Heart left ventricle (tissue), 16 donors: ENCODE measurements at places on chromosomes 1 and 21. TPM values are rescaled to one million over a fixed set of nuclear protein-coding genes. Genes with fewer than 3 reads are reported as not detected.

DNA sequence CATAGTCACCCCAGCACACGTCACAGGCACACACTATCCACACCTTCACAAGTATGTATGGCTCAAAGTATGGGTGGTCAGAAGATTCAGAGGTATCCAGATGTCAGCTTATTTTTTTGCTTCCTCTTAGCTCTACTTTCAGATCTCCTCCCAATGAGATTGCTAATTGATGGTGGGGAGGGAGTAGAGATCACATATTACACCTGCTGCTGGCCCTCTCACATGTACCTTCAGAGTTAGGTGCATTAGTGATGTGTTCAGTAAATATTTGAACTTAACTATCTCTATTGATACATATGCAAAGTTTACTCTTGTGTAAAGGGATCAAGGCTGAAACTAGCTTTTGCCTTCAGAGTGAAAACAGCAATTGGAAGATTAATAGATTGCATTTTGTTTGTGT lies 262.6 kb downstream of the PCP4 start:
- peaks cover under 1% of the 10 kb centered on the region for H3K27me3 ChIP-seq
- H3K36me3 ChIP-seq: no peaks in the 10 kb centered on the region
- no peak for DNase-seq
- no peaks in the 10 kb centered on the region for H3K4me1 ChIP-seq
- H3K4me3 ChIP-seq: no peak overlapping the region

DNA sequence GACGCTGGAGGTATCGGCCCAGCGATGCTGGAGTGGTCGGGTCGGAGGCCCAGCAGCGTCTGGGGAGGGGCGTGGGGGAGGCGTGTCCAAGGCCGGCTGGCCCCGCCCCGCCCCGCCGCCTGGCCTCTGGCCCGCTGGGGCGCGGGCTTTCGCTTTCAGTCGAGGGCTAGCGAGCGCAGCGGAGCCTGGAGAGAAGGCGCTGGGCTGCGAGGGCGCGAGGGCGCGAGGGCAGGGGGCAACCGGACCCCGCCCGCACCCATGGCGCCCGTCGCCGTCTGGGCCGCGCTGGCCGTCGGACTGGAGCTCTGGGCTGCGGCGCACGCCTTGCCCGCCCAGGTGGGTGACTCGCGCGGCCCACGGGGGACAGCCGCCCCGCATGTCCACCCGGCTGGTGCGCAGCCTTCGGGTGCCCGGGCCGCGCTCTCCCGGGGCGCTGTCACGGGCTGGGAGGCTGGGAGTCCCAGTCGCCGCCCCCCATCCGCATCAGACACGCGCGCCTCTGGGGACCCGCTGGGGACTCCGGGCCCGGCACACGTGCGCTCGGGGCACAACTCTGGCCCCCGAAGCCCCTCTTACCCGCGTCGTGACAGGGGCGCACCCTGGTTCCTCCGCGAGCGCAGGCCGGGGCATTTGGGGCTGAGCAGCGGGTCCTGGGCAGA lies at the start of gene TNFRSF1B:
TSS of gene TNFRSF1B (plus strand) at position 158 of the 659 bp plus-strand sequence. CDS start at position 259, 101 bp downstream.
- peaks cover 38% of the 10 kb centered on the region for H3K4me1 ChIP-seq
- DNase-seq: peak; percentile 85
- H3K36me3 ChIP-seq: no peaks in the 10 kb centered on the region
- H3K4me3 ChIP-seq: peak within 1 kb of the TSS; percentile 99
- H3K27me3 ChIP-seq: no peaks in the 10 kb centered on the region

- H3K27ac ChIP-seq: no peak overlapping the region
- no peak overlapping the region for H3K4me3 ChIP-seq
- no peaks in the 10 kb centered on the region for H3K36me3 ChIP-seq
- H3K27me3 ChIP-seq: no peaks in the 10 kb centered on the region
Observed at GRCh38 chr1:59516881-59517280, 220.0 kb downstream of the FGGY start.

- H3K4me3 ChIP-seq: no peak overlapping the region
- no peak for DNase-seq
- no peaks in the 10 kb centered on the region for H3K27me3 ChIP-seq
- H3K4me1 ChIP-seq: no peaks in the 10 kb centered on the region
Observed at GRCh38 chr1:222266223-222267196, 281.4 kb downstream of the HHIPL2 start.

GRCh38 chr1:197469620-197470210 lies 201.7 kb downstream of the CRB1 start:
- H3K27ac ChIP-seq: no peak overlapping the region
- no peak overlapping the region for H3K4me3 ChIP-seq
- H3K36me3 ChIP-seq: no peaks in the 10 kb centered on the region
- H3K27me3 ChIP-seq: no peaks in the 10 kb centered on the region

- DNase-seq: no peak
- H3K36me3 ChIP-seq: no peaks in the 10 kb centered on the region
- no peaks in the 10 kb centered on the region for H3K4me1 ChIP-seq
- H3K27ac ChIP-seq: no peak overlapping the region
- no peaks in the 10 kb centered on the region for H3K27me3 ChIP-seq
- no peak overlapping the region for H3K4me3 ChIP-seq
Observed at GRCh38 chr1:239558559-239558958, 172.2 kb downstream of the CHRM3 start.

GRCh38 chr1:200512191-200512590 lies 102.4 kb upstream of the ZNF281 start:
- no peaks in the 10 kb centered on the region for H3K4me1 ChIP-seq
- H3K27me3 ChIP-seq: no peaks in the 10 kb centered on the region
- no peaks in the 10 kb centered on the region for H3K36me3 ChIP-seq
- H3K4me3 ChIP-seq: no peak overlapping the region

DNA sequence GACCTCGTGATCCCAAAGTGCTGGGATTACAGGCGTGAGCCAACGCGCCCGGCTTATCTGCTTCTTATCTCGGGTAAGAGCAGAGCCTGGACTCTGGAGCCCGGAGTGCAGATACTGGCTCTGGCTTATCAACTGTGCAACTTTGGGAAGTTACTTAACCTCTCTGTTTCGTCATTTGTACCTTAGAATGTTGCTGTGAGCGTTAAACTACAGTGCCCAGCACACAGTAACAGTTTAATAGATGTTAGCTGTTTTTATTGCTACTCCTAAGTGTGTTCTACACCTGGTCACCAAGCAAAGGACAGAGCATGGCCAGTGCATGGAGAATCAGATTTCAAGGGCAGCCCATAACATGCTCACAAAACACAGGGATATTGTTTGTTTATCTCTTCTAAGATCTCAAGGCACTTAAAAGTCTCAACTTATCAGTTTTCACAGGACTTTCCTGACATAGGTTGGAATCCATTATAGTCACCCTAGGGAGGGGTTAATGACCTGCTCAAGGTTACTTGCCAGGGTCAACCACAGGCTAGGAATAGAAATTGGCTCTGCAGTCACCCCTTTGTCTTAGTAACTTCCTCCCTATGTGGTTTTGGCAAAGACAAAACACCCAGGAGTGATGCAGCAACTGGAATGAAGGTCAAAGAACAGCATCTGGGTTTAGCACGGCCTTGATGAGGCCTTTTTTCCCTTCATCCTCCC lies 22.5 kb upstream of the SRP9 start:
- H3K4me1 ChIP-seq: peaks cover 45% of the 10 kb centered on the region
- H3K27me3 ChIP-seq: no peaks in the 10 kb centered on the region
- H3K36me3 ChIP-seq: no peaks in the 10 kb centered on the region
- peak overlapping the region; percentile 74 for H3K27ac ChIP-seq

- no peaks in the 10 kb centered on the region for H3K4me1 ChIP-seq
- no peaks in the 10 kb centered on the region for H3K36me3 ChIP-seq
- no peak for DNase-seq
- no peaks in the 10 kb centered on the region for H3K27me3 ChIP-seq
- H3K27ac ChIP-seq: no peak overlapping the region
- H3K4me3 ChIP-seq: no peak overlapping the region
Observed at GRCh38 chr1:76179219-76179698, 104.7 kb downstream of the ST6GALNAC3 start.

Gene OR2T29
- not detected for total RNA-seq

Gene ZNF669
- total RNA-seq: 2.7 TPM
